Fibroblast of skin of right quadriceps (primary cell): ENCODE measurements at places on chromosomes 3 and 15.

GRCh38 chr3:44039006-44039405 lies 202.7 kb upstream of the TOPAZ1 start:
- DNase-seq = no peak

DNA sequence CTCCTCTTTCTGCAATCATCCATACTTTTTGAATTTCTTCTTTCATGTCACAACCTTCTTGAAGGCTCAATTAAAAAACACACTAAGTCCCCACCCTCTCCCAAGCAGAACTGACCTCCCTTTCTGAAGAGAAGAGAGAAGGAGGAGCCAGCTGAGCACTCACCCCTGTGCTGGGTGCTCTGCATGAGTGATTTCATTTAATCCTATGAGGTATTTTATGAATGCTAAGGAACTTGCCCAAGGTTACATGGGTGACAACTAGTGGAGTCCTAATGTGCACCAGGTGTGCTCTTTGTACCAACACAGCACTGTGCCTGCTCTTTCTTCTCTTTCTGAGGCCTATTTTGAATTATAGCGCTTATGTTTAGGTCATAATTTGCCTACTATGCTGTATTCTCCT lies 135.6 kb downstream of the DUT start:
- no peak for DNase-seq

DNA sequence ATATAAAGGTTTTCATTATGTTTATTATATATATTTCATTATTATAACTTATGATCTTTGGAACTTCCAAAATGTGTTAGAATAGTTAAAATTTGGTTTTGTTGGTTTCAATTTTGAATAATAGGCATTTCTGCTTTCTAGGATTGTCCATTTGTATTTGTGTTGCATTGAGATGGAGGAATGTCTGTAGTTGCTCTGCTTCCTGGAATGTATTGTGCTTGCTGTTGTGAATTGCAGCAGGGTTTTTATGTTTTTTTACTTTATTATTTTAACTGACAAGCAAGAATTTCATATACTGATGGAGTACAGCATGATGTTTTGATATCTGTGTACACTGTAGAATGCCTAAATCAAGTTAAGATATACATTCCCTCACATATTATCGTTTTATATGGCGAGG lies 247.4 kb downstream of the XXYLT1 start:
- DNase-seq = no peak

GRCh38 chr15:39079296-39079847 lies 501.5 kb upstream of the THBS1 start:
- peak; percentile 99 for DNase-seq
